Amniotic stem cell (primary cell): ENCODE measurements at places on chromosomes 16 and 17.

DNA sequence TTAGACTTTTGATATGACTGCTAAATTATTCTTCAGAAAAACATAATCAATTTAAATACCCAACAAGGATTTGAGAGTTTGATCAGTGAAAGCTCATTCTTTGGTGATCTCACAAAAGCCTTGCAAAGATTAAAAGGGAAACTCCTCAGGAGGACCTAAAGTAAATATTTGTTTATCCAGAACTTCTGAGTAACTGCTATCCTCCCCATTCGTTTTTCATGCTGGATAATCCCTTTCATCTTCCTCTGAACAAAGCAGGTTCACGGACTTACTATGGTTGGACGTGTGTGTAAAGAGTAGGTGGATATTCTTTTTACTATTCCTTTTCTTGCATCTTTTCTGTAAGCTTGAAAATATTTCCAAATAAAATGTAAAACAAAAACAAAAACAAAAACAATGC, 124.7 kb downstream of the CPPED1 start:
- DNase-seq, result no peak

GRCh38 chr17:1462164-1463112, 6.4 kb upstream of the CRK start:
- no peak for DNase-seq

DNA sequence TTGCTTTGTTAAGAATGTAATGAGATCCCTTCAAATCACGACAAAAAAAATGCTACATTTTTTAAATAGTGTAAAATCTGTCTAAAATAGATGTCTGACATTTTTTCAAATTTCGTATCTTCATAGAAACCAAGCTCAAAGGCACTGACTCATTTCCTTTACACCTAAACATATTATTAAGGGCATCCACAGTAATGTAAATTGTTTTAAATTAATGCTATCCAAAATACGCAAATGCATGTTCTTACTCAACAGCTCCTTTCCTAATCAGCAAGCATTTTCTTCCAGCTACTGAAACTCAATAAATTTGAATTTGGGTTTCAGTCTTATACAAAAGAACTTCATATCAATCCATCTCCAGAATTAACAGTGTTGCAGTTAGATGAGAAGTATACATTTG, 4.3 kb downstream of the C16orf87 start:
- no peak for DNase-seq

- DNase-seq, result no peak
These were observed 1.0 kb downstream of the HOXB2 start for GRCh38 chr17:48543854-48544348.

- no peak for DNase-seq
These were observed 67.6 kb upstream of the RBBP6 start for GRCh38 chr16:24471561-24472350.

DNA sequence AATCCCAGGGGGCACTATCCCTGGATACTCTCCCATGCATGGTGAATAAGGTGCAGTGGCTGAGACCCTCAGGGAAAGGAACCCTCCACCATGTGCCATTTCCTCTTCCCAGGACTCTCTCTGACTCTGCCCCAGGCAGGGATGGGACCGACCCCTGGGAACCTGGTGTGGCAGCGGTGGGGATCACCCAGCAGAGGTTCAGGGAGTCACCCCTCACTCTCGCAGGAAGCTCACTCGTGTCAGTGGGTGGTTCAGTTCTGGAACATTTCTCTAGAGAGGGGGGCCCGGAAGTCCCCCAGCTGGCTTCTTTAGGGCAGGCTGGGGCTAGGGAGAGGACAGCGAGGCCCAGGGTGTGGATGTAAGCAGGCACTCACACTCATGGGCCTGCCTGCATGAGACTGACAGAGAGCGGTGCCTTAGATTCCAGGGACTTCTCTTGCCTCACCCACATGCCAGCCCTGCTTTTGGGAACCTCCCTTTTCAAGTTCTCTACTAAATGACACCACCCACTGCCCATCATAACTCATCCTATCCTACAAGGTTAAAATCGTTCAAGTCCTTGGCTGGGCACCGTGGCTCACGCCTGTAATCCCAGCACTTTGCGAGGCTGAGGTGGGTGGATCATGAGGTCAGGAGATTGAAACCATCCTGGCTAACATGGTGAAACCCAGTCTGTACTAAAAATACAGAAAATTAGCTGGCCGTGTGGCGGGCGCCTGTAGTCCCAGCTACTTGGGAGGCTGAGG, 109.7 kb upstream of the SDK2 start:
- no peak for DNase-seq

GRCh38 chr17:82121660-82122629, 23.9 kb upstream of the FASN start:
- DNase-seq, result no peak

DNA sequence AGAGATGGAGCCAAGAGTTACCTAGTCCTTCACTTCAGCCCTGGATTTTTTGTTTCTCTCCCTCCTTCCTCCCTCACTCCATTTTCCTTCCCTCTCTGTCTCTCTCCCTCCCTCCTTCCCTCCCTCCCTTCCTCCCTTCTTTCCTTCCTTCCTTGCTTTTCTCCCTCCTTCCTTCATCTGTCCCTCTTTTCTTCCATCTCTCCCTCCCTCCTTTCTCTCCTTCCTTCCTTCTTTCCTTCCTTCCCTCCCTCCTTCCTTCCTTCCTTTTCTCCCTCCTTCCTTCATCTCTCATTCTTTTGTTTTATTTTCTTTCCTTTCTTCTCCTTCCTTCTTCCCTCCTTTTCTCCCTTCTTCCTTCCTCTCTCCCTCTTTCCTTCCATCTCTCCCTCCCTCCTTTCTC, 283.5 kb downstream of the MAF start:
- no peak for DNase-seq

- no peak for DNase-seq
These were observed 58.8 kb downstream of the CLEC19A start for GRCh38 chr16:19344224-19344801.

GRCh38 chr17:68382582-68383085, 74.7 kb downstream of the WIPI1 start:
- no peak for DNase-seq

DNA sequence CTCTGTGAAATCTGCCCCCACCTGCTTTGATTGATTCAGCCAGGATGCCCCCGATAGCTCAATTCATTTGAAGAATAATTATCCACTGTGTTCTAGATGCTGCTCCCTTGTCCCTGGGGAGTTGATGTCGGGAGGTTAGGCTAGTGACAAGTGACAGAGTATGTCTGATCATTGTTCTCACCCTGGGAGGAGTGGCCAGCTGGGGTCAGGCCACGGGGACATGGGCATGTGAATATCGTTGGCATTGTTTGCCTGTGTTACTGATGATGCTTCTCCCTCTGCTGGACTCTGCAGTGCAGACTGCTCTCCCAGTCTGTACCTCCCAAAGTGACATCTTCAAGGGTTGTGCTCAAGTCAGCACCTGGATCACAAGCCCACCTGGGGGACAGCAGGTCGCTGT, 89.9 kb upstream of the C16orf82 start:
- no peak for DNase-seq

DNA sequence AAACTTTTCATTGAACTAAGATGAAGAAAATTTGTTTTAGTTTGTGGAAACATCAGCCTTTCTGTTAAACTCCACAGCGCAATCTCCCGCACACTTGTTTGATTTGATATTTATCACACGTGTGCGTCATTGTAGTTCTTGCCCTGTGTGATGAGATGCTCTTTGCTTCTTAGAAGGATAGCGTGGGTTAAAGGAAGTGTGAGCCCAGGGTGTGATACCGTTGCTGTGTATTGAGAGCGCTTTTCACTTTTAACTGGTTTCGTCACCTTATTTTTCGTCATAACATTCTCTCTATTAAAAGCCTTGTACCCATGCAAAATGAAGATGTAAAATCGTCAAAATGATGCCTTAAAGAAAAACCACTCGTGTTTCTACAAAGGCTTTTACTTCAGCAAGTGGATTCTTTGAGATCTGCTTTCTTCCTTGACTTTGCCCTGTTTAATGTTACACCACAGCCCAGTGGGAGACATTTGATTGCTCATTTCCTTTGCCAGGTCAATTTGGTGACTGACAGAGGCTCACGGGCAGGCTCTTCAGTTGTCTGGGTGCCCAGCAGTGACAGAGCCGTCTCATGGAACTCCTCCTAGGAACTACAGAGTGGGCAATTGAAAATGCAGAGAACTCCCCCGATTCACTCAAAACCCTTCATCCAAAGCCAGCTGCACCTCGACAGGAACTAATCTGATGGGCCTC, 61.1 kb downstream of the RPA1 start:
- no peak for DNase-seq

GRCh38 chr17:48472411-48473281, 42.6 kb upstream of the SKAP1 start:
- DNase-seq, result no peak

DNA sequence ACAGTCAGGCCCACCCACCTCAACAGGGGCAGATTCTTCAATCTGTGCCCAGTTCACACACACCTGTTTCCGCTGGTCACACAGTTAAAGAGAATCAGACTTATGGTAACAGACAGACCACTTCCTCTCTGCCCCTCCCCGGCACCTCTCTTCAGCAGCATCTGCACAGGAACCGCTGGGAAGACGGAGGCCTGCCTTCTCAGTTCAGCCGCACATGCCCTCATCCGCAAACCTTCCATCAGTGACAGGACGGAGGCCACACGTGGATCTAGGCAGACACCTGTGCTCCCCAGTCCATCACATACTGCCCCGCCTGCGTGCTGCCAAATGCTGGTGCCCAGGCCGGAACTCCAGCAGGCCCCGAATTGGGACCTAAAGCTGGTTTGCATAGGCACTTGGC, 10.3 kb downstream of the PHB1 start:
- DNase-seq, result no peak

GRCh38 chr17:15972497-15972951, 27.0 kb downstream of the ZSWIM7 start:
- DNase-seq, result no peak
